ENCODE measurements at places on chromosomes 16 and 17.

DNA sequence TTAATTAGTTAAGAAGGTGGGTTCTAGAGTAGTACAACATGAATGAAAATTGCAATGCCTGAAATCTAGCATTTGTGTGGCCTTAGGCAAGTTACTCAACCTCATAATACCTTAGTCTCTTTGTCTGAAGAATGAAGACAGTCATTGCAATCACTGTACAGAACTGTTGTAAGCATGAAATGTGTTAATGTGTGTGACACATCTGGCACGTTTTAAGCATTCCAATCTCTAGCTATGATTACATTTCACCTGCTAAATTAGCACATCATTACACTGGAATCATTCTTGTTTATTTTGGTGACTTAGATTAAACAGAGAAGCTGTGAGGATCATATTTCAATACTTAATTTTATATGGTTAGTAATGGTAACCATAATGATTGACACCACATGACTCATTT, 629.7 kb upstream of the KIF2B start:
- DNase-seq: no peak

DNA sequence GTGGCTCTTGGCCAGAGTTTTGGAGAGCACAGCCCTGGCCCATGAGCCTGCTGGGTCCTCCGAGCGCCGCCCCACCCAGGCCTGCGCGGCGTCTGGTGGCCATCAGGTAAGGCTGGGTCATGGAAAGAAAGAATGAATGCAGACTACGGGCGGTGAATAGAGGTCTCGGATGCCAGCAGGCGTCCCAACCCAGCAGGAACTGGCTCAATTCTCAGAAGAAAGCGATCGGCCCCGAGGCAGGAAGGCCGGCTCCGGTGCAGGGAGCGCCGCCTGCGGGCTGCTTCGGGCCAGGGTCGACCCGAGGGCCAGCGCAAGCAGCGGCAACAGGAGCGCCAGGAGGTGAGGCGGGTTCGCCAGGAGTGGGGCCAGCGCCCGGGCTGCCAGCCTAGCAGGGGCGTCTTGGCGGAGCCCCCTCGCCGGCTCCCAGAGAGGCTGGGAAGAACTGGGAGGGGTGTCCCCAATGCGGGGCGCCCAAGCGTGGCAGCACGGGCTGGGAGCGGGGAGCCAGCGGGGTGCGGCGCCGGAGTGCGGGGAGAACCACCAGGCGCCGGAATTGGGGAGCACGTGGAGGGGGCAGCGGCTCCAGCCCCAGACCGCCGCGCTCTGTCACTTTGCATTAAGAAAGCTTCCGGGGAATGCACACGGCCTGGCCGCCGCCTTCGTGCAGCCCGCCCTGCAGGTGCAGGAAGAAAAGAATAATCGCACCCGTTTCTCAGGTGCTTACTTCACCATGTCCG, 7.1 kb upstream of the TMC5 start:
- no peak for DNase-seq

- no peak for DNase-seq
Measured at GRCh38 chr17:76481071-76481655, 13.8 kb downstream of the AANAT start.

DNA sequence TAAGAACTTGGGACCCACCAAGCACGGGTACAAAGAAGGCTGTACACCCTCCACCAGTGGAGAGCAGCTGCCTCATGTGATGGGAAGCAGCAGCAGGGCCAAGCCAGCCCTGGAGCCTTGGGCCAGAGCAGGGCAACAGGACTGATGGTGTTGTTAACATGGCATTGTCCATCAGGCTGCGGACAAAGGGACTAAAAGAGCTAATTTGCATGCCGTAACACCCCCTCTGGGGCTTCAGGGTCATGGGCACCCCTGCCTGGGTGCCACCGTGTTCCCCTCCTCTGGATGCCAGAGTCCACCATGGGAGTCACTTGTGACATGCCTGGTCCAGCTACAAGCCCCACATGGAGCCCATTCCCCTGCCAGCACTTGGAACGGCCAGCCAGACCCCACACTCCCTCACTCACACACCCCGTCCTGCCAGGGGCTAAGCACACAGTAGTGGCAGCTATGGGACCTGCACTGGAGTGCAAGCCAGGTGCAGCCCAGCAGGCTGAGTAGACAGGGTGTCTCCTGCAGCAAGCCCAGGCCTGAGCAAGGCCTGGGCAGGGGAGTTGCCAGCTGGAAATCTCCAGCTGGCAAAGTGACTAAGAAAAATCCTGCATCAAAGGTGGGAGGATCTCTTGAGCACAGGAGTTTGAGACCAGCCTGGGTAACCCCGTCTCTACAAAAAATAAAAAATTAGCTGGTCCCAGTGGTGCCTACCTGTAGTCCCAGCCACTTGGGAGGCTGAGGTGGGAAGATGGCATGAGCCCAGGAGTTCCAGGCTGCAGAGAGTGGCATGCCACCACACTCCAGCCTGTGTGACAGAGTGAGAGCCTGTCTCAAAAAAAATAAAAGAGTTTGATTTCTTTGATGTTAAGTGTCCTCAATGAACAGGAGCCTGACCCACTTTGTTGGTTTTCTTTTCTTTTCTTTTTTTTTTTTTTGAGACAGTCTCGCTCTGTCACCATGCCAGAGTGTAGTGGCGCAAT, 33.7 kb downstream of the NOL11 start:
- DNase-seq: no peak

DNA sequence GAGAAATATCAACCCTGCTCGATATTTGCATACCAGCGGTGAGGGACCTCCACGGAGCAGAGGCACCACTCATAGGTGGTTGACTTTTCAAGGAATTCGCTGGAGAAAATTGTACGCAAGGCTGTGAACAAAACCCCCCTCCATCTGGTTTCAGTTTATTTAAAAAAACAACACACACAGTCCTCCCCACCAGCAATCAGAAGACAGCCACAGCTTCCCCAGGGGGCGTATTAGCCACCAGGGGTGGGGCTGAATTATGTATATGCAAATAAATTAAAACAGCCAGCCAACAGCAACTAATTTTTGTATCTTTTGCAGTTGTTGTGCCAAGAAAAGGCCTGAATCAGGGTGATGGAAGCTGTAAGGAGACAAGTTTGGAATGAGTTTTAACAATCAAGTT, 5.9 kb upstream of the HSD11B2 start:
- no peak for DNase-seq

DNA sequence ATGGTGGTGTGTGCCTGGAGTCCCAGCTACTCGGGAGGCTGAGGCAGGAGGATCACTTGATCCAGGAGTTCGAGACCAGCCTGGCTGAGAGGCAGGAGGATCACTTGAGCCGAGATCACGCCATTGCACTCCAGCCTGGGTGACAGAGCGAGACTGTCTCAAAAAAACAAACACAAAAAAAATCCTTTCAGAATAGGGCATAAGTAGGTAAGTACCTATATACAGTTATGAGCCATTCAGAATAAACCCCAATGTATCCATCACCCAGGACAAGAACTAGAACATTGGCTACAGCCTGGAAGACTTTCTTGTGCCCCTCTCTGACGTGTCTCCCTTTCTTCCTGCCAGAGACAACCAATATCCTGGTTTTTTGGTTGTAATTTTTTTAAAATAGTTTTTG, 54.3 kb downstream of the CYB5B start:
- no peak for DNase-seq

- peak; percentile 80 for DNase-seq
Measured at GRCh38 chr16:48123104-48123788, 32.5 kb downstream of the ABCC12 start.

GRCh38 chr16:27960619-27961295, 102.8 kb downstream of the GSG1L start:
- DNase-seq: no peak

DNA sequence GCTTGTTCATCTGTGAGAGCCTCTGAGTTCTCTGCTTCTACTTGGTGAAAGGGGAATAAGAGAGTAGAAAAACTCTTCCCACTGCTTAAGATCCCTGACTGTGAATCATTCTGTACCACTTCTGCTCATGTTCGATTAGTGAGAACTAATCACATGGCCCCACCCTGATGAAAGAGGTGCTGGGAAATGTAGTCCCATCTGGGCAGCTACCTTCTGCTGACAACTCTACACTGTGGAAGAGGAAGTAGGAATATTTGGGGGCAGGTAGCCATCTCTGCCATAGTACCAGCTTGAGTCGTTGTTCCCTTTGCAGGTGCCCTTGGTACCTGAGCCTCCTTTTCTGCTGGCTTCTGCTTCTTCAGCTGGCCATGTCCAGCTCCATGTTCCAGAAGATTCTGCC, 29.9 kb downstream of the NKD1 start:
- no peak for DNase-seq

DNA sequence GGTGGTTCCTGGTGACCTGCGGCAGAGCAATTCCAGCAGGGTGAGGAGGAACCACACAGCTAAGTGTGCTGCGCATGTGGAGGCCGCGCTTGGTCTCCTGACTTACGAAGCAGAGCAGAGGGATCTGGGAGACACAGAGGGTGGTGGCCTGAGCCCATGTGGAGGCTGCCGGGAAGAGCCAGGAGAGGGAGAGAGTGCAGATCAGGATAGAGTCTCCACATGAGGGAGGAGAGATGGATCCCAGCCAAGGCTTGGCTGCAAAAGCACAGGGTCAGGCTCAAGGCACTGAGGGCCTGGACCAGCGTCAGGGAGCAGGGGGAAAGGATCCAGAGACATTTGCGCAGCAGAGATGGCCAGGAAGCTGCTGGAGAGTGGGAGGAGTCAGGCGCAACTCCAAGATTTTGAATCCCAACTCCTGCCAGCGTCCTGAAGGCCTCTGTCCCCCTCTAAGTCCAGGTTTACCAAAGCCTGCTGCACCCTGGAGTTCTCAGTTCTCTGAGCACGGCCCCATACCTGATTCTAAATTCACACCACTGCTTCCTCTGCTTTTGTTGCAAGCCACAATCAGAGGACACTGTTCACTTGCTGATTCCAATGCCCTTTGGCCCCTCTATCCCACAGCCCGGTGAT, 11.3 kb upstream of the MLLT6 start:
- no peak for DNase-seq

GRCh38 chr16:88099563-88099890, 148.3 kb downstream of the BANP start:
- DNase-seq: no peak

DNA sequence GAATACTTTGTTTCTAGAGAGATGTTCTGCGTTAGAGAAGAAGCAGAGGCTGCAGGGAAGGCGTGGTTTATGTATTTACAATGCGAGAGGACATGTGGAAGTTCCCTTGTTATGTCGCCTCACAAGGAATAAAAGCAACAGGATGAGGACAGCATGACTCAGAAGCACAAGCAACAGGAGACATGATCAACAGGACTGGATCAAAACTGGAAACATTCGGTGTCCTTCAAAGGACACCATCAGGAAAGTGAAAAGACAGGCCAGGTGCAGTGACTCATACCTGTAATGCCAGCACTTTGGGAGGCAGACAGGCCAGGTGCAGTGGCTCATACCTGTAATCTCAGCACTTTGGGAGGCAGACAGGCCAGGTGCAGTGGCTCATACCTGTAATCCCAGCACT, 52.6 kb downstream of the CCDC57 start:
- DNase-seq: no peak

- no peak for DNase-seq
Measured at GRCh38 chr16:31061813-31062440, 12.1 kb downstream of the ZNF668 start.
